ENCODE measurements at places on chromosomes 3 and 15.
A peak's percentile ranks its signal among the peaks of the same experiment; 100 is the strongest.

DNA sequence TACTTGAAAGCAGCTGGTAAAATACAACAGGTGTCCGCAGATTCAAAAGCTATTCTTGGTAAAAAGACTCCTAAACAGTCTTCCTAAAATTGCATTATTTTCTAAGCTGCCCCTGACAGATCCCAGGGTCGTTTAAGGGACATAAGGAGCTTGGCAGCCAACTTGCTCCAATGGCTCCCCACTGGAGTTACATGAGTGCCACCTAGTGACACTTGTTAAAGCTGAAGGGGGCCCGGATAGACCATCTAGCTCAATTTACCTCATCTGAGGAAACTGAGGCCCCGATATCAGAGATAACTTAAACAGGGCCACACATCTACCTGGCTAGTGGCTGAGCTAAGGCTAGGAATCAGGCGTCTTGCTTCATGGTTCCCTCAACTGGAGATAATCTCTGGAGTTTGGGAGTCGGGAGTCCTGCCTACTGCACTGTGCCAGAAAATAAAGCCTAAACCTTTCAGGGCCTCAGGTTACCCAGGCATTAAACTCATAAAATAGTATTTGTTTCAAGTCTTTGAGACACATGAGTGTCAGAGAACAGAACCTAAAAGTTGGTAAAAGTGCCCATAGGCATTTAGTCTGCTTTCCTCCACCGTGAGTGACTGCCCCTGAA lies 6.5 kb upstream of the TBC1D23 start:
- DNase-seq = no peak

GRCh38 chr15:78790027-78790426 lies 21.2 kb downstream of the ADAMTS7 start:
- no peak for DNase-seq

DNA sequence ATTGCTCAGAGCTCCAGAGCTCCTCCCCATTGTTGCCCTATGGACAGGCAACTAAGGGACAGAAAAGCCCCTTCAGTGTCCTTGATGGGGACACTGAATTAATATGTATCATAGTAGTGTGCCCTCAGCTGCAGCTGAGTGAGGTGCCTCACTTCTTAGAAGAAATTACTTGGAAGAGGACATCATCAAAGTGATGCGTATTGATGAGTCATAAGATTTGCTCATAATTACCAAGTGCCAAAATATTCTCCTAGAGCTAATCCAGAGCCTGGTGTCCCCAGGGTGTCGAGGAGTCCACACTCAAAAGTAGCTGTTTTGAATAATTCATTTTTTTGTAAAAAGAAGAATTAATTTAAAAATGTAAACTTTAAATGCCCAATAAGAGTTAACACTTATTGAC lies 200.7 kb upstream of the SEMA6D start:
- DNase-seq = no peak

DNA sequence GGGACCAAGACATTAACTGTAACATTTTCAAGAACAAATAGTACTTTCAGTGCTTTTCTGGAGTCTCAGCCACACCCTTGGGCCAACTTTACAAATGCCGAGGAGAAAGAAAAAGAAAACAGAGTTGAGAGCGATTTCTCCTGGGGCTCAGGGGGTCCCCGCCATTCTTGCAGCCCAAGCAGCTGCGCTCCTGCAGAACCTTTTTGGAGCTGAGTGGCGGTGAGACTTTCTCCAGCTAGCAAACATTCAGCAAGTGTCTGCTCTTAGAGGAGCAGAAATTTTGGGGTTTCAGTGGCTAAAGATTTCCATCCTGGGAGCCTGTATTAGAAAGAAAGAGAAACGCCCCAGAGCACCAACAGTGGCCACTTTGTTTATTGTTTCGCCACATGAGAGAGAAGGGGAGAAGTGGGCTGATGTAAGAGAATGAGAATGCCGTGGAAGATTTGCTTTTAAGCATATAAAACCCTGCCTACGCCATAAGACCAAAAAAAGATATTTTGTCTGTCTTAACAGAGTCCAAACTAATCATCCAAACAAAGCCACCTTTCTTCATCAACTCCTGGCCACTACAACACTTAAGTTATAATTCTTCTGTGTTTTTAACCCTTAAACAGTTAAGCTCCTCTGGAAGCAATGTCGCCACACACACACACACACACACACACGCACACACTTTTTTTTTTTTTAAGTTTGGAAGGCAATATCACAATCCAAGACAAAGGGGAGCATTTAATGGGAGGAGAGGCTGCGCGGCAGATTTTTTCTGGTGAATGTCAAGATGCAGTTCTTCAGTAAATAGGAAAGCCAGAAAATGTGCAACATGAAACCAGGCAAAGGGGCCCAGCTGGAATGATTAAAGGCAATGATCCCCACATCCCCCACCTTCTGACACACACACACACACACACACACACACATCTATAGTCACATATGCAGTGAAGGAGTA lies 19.2 kb downstream of the EID1 start:
- DNase-seq = no peak

GRCh38 chr3:15667484-15667883 lies 65.9 kb downstream of the BTD start:
- no peak for DNase-seq

GRCh38 chr3:100171211-100171914 lies 57.1 kb upstream of the FILIP1L start:
- no peak for DNase-seq

DNA sequence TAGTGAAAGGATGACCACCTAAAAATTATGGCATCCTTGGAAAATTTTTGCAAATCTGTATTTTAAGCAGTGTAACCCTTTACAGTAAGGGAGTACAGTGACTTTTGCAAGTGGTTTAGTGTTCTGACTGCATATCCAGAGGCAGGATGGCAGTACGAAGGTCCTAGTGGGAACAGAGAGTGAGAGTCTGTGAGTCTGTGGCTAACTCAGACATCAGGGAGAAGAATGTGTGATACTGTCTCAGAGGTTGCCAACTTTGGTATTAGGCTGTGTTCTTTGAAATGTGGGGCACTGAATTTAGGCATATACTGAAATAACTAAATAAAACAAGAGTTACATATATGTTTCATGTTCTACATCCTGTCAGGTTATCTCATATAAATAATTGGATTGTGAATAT lies 25.7 kb downstream of the PRKCI start:
- no peak for DNase-seq

DNA sequence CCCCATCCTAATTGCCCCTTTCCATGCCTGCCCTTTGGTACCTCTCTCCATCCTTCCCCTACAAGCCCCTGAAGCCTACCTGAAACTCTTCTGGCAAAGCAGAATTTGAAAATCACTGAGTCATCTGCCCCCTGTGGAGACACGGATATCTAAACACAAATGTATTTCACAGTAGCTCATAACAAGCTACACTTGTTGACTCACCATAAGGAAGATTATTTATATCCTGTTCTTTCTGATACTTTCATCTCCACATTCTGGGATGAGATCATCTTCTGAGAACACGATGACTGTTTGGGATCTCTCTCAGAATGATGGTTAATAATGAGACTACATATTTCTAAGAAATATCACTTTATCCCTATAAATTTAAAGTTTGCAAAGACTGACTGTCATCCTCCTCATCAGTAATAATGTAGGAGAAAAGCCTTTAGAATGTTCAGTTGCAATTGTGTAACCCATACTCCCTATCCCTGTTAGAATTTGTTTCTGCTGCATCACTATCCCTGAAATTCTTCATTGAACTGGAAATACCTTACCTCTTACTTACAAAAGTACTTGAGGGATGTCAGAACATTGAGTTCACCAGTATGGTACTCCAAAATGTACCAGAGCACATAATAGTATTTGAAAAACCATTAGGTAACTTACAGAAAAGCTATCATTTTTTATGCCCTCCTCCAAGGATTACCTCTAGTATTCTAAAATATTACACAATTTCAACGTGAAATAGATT lies 116.1 kb upstream of the IL12A start:
- no peak for DNase-seq

- DNase-seq = no peak
Observed at GRCh38 chr3:185207481-185207880, 46.4 kb downstream of the EHHADH start.

DNA sequence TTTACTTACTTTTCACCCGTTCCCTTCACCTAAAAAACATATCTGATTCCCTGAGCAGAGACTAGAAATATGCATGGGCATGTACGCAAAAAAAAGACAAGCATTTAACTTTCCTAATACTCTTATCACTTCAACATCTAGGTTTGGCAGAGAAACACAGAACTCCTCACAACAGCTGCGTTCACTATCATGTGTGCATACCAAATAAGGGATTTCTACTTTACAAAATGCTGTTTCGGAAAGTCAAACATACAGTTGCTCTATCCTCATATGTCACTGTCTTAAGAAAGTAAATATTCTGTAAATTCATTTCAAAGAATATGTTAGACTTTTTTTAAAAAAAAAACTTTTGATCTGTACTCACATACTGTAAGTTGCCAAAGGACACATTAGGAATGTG lies 65.1 kb upstream of the CBLB start:
- no peak for DNase-seq

- no peak for DNase-seq
Observed at GRCh38 chr3:27573780-27574437, 89.7 kb upstream of the SLC4A7 start.

- no peak for DNase-seq
Observed at GRCh38 chr3:148600440-148600839, 97.3 kb upstream of the AGTR1 start.

- DNase-seq = no peak
Observed at GRCh38 chr3:4990069-4990468, 10.8 kb downstream of the BHLHE40 start.

DNA sequence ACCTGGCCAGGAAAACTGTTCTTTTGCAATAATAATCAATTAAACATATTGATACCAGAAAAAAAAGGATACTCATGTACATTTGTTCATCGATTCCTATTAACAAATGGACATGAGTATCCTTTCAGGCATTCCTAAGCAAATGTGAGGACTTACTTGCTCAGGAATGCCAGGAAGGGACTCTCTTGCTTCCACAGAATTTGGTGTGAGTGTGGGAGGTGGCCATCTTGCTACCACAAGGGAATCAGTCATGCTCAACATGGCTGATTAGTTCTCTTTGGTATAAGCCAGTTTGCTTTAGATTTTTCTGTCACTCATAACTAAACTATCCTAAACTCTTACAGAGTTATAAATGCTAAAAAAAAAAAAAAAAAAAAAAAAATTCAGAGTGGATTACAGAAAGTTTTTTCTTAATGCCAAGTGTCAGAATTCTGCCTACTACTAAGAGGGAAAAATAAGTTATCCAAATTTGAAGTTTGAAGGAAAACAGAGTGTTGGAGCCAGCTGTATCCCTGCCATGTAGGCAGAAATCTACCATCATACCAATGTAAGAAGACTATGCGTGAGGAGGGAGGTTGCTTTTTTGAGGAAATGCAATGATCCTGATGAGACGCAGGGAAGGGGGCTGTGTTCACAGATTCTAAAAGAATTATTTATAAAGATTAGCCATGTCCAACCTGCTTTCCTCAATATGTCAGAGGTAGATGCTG lies 98.7 kb downstream of the PLD1 start:
- DNase-seq = no peak

DNA sequence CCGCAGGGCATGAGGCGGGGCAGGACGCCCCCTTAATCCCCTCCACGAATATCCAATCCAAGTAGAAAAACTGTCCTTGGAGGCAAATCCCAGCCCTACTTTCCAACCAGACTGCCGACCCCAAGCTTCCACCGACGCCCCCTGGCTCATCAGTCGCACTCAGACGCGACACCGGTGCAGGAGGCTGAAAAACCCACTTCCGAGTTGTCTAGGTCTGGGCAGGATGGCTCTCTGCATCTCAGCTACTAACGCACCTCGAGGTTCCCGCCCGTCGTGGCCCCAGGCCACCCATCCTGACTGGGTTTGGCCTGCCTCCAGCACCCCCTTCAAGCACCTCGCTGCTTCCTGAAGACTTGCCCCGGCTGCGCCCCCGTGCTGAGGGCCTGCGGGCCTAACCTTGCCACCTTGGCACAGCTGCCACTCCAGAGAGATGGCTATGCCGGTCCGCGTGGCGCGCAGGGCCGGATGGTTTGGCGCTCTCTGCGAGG lies 15.5 kb downstream of the RGMA start:
- DNase-seq = no peak

GRCh38 chr3:113630956-113631542 lies 65.4 kb downstream of the USF3 start:
- DNase-seq = no peak

- peak; percentile 6 for DNase-seq
Observed at GRCh38 chr3:149971403-149972075, 844 bp upstream of the PFN2 start.

- DNase-seq = no peak
Observed at GRCh38 chr3:175242243-175242642, 383.1 kb downstream of the NAALADL2 start.

DNA sequence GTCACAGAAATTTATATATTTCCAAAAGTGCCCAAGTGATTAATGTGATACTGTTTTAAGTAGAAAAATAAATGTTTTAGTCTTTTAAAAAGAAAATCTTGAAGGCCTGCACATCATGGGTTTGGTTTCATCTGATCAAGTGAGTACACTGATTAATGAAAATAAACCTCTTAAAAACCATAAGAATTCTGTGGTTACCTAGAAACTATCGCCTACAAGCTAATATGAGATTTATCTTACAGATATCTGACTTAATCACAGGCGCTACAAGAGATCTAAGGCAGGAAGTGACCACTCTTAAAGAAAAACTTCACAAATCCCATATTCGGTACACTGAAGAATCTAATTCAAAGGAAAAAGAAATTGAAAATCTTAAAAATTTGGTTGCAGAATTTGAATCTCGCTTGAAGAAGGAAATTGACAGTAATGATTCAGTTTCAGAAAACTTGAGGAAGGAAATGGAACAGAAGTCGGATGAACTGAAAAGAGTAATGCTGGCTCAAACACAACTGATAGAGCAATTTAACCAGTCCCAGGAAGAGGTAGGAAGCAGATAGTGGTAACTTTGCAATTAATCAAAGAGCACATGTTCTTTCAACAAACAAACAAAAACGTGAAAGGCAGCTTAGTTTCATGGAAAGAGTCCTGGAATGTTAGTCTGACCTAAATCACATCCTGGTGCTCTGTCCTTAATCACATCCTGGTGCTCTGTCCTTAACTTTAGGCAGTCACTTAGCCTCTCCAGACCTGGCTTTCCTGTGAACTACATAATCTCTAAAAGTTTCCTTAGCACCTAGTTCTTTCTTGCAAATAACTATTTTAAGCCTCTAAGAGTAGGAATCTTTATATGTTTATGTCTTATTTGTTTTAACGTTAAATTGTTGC lies 131.8 kb downstream of the CCNL1 start:
- DNase-seq = no peak

DNA sequence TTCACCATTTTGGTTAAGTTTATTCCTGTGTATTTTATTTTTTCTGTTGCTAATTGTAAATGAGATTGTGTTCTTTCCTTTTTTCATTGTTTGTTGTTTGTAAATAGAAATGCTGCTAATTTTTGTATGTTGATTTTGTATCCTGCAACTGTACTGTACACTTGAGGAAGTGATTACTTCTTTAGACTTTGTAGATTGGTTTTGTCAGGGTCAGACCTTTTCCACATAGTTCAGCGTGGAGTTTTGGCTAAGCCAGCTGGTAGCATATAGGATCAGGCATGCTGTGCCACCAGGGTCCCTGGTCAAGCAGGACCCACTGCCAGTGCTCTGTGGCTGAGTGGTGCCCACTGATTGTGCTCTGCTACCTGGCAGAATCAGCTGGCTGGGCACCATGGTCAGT lies 80.1 kb downstream of the CD200 start:
- DNase-seq = no peak

GRCh38 chr15:96354731-96355567 lies 24.4 kb downstream of the NR2F2 start:
- no peak for DNase-seq
